ENCODE measurements at places on chromosomes 2 and 18.

DNA sequence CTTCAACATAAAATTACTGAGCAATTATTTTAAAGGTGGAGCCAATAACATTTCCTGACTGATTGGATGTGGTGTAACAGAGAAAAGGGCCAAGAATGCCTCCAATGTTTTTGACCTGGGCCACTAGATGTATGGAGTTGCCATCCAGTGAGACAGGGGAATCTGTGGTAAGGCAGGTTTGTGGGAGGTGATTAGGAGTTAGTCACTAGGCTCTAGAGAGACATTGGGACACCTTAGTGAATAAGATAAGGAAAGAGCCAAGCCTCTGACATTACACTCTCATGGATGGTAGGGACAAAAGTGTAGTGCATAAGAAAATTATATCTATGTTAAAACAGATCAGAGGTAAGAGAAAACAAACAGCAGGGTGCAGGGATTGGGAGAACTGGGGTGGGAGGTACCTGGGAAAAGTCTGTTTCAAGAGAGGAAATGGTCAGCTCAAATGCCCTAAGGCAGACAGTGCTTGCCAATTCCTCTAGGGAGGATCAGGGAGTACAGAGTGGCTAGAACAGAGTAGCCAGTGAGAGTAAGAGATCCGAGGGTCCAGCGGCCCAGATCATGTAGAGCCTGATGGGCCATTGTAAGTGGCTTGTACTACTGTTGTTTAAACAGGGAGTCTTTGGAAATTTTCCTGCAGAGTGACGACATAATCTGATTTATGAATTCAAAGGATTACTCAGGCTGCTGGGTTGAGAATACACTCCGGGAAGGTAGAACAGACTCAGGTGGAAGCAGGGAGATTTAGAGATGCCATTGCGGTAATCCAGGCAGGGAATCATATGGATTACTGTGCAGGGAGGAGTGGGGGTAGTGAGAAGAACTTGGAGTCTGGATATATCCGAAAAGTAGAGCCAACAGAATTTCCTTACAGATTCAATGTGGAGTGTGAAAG is 45.7 kb upstream of the CUL3 start:
- no peak for DNase-seq

GRCh38 chr18:7164323-7165004 is 46.9 kb upstream of the LAMA1 start:
- no peak for DNase-seq

DNA sequence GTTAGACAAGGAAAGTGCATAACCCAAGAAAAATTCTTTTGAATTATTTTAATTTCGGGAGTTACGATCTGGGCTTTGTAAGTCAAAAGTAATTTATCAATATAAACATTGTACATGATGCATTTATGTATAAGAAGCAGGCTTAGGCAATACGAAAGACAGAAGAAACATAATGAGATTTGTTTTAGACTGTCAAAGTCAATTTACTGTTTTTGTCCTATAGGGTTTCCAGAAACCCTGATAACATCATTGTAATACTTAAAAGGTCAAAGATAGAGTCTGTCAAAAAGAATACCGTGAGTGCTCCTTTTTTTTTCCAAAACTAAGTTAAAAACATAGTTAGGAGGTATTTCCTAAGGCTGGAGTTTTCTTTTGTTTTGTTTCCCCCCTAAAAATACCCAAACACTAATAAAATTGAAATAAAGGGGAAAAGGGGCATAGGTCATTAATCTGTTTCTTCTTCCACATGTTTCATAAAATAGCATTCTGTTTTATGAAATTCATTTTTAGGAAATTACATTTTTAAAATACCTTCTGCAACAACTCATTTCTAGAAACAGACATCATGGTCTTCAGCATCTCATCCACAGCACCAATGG is 16.1 kb downstream of the C1D start:
- no peak for DNase-seq

DNA sequence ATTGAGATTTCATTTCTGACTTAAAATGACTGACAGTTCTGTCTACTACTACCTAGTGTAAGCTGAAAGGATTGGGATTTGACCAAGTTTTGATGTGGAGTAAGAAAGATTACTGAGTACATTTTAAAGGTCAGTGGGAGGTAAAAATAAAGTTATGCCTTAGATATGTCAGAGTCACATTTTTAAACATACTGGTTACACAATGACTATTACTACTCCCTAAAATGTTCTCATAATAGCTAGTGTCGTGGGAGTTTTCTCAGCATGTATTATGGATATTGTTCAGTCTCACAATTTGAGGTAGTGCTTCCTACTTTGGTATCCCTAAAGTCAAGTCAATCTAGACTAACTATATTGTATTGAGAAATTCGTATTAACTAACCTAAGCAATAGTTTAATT is 1092.5 kb downstream of the LRP1B start:
- DNase-seq, result no peak

DNA sequence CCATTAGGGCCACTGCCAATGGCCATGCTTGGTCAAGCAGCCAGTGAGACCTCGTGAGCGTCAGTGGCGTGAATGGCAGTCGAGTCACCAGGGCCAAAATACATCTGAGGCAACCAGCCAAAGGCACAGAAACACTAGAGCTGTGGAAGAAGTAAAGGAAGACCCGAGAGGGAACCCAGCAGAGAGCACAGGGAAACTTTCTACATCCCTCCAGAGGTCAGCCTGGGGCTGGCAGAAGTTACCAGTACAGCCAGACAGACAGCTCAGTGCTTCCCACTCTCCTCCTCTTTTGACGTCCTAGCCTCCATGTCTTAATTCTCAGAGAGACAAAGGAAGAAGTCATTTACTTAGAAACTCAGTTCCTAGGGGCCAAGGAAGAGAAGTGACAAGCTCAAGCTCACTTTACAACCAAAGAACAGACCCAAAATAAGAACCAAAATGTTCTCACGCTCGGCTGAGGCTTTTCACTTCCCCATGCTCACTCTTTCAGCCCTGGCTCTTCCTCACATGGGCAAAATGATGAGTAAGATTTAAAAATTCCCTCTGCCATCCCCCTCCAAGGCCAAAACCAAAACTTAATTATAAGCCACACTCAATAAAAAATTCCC is 8.7 kb downstream of the CYRIA start:
- no peak for DNase-seq

DNA sequence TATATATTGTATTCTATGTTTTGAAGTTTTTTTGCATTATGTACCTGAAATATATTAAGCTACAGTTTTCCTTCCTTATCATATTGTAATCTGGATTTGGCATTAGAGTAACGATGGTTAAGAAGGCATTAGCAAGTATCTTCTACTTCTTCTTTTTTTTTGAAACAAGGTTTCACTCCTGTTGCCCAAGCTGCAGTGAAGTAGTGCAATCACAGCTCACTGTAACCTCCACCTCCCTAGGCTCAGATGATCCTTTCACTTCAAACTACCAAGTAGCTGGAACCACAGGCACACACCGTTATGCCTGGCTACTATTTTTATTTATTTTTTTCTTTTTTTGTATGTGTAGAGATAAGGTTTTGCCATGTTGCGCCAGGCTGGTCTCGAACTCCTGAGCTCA is 201.1 kb downstream of the ZNF804A start:
- DNase-seq, result no peak

- no peak for DNase-seq
Observed at GRCh38 chr2:203728321-203728720, 21.9 kb downstream of the CD28 start.

DNA sequence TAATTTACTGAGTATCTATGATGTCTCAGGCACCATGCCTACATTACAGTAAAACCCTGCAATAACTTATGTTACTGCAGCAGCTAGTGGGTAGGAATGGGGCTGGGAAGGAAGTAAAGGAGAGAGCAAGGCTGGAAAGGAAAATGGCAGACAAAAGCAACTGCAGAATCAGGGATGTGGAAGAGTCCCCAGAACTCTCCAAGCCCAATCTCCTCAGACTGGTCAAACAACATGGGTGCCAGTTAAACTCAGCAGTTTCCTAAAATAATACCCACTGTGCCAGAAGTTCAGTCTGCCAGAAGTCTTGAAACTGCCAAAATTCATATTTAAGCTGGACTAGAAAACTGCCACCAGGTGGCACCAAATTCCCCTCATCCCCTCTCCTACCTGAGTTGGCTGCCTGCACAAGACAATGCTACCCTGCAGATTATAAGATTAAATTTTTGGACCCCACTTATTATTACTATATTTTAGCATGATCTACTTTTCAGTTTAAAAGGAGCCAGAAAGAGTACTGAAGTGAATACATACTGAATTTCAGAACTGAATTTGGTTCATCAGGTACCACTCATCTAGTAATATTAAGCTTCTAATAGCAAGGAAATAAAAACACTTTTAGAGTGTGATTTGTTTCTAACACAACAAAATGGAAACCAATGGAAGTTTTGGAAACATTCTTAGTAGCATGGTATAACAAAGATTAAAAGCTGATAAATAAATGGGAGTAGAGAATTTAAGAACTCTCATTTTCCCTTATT is 86.8 kb upstream of the DNER start:
- DNase-seq, result peak; percentile 67

GRCh38 chr18:45723567-45724355 is at the start of gene SLC14A1:
Gene SLC14A1, plus strand, starts transcription at chr18:45724181. Its CDS starts 6,140 bp downstream, at chr18:45730321.
- peak; percentile 93 for DNase-seq

DNA sequence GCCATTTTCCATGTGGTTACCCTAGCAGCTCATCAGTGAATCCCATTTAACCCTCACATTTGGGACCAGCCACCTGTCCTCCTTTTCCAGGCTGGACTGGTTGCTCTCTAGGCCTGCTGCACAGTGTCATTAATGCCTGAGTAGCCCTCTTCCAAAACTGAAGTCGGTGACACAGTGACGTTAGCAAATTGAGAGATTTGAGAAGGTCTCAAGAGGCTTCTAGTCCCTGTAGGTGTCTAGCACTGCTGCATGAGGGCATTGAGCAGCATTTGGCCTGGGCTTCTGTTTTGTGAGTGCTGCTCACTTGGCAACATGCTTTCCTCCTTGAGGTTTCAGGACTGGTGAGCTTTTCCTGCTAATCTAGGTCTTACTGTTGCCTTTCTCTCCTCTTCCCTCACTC is 36.7 kb downstream of the PKP4 start:
- no peak for DNase-seq

DNA sequence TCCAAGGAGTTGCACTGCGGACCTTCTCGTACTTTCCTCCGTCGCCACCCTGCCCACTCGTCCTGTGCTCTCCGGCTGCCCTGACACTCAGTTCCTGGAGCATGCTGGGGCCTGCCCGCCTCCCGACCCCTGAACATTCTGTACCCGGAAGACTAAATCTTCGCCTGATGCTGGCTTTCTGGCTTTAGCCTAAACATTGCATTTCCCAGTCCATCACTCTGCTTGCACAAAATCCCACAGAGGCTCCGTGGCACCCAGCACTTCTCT is 550 bp upstream of the SFXN5 start:
- peak; percentile 16 for DNase-seq

GRCh38 chr2:39264733-39265132 is 21.0 kb upstream of the CDKL4 start:
- no peak for DNase-seq

DNA sequence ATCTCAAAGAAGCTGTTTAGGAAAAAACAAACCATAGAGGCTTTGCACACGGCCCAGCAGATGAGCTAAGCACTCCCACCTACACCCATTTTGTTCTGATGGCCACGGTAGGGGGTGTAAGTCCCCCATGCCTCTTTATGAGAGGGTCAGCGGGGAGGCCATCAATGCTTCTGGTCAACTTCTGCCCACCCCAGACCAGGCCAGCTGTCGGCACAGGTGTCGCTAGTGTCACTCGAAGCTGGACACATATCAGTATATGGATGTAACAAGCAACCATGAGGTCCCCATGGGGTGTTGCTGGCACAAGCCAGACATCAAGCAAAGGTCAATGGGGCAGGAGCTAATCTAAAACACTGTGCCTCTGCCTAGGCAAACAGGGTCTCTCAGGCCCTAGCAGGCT is 23.7 kb upstream of the SLC35F6 start:
- DNase-seq, result no peak

DNA sequence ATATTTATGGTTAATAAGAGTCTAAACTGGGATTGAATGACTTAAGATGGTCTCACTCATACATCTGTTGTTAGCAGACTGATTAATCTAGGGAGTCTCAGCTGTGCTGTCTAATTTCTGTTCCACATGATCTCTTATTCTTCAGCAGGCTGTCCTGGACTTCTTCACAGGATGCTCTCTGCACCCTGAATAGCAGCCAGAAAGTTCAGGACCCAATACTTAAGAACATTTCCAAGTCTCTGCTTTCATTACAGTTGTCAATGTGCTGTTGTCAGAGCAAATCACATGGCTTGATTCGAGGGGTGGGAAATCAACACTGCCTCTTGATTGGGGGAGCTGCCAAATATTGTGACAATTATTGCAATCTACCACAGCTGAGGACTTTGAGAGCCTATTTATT is 627.1 kb upstream of the SLC8A1 start:
- no peak for DNase-seq

DNA sequence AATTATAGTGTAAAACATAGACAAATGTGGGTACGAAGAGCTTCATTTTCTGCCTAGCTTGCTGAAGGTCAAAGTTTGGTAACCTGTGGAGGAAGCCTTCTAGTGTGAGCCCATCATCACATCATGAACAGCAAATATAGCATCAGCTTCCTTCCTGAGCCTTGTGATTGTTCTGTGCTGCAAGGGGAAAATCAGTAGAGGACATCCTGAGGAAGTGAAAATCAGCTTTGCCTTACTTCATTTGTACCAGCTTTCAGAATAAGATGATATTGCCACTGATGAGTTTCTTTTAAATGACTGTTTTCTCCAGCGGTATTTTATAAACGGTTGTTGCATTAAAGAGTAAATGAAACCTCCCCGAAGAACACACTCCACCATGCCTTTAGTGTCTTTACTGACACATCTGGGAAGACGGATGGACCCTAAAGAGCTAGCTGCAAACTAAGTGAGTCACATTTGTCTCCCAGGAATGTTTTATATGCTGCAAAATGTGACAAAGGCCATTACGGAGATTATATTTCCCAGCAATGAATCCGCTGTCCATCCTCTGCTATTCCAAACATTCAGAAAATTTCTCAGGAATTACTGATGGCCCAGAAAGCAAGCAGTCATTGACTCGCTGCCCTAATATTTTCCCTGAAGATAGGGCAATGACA is 1272.8 kb downstream of the SUCLG1 start:
- DNase-seq, result no peak

DNA sequence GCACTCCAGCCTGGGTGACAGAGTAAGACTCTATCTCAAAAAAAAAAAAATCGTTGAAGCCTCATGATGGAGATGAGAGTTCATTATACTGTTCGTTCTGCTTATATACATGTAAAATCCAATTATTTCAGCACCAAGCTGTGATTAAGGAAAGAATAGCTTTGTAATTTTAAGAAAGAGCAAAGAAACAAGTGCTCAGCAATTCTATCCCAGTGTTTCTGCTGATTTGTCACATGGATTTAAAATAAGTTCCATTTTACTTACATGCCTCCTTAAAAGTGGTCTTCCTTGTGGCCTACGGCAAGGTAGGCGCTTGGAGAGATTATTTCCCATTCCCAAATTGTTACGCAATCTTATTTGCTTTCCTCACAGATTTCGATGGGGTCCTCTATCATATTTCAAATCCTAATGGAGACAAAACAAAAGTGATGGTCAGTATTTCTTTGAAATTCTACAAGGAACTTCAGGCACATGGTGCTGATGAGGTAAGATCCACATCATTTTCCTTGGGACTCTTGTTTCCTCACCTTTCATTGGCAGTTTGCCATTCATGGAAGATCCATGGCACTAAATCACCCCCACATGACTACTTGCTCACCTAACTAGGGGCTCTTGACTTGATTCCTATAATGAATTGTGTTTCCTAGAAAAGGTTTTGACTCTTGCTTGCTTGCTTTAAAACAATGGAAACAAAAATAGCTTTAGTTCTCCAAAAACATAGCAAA is 11.5 kb downstream of the ARPC2 start:
- no peak for DNase-seq

- DNase-seq, result no peak
Observed at GRCh38 chr2:46387886-46388515, 90.8 kb downstream of the EPAS1 start.
